ENCODE measurements at places on chromosomes 1 and 21.

DNA sequence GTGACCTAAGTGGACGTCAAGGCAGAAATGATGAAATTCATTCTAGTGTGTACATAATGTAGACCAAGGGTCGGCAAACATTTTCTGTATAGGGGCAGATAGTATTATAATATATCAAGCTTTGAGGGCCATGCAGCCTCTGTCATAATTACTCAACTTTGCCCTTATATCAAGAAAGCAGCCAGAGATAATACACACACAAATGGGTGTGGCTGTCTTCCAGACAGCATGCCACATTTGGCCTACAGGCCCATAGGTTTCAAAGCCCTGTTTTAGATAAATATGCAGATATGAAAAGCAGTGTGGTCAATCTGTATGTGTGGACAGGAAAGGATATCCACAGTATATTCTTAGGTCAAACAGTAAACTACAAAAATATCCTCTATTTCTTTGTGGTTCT lies 320.1 kb upstream of the FMN2 start:
- no peak for DNase-seq

GRCh38 chr1:168453056-168453455 lies 90.7 kb downstream of the XCL2 start:
- no peak for DNase-seq

- DNase-seq, result no peak
These were observed 514.2 kb upstream of the ZP4 start for GRCh38 chr1:238404921-238405320.

DNA sequence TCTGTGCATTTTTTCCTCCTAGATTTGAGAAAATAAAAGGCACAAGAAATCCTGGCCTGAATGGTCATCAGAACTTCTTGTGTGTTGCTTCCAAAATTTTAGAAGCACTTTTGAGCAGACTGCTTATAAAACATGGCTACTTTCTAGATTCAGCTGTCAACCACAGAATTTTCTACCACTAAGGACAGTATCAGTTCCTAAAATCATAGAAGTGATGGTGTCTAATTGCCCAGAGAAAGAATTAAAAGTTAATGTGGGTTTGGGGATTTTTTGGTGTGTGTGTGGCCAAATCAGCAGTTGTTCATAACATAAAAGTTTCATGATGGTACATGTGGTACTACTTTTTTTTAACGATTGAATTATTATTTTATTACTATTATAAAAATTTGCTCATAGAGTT lies 171.4 kb upstream of the SNX7 start:
- DNase-seq, result no peak

DNA sequence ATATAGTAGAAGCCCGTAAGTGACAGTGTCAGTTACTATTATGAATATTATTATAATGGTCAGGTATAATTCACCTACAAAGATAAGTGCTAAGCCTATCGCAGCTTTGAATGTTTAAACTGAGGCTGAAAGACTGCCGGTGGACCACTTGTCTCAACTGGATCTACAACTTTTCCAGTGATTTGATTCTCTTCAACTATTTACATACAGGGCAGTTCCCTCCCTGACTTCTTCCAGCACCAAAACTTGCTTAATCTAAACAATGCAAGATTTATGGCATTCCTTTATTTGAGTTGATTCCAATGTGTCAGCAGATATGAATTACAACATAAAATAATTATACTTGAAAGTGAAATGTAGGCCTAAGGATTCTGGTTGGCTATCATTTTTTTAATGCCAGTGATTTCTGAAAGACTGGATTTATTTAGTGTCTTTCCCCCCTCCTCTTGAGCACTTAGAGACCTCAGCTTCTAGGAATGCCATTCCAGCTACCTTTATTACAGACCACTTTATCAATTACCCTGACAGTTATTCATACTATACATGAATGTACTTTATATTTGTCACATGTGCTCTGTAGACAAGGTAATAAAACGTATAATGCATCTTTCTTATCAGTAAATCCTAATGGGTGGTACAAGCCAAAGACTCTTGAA lies 153.3 kb upstream of the C8B start:
- DNase-seq, result no peak

DNA sequence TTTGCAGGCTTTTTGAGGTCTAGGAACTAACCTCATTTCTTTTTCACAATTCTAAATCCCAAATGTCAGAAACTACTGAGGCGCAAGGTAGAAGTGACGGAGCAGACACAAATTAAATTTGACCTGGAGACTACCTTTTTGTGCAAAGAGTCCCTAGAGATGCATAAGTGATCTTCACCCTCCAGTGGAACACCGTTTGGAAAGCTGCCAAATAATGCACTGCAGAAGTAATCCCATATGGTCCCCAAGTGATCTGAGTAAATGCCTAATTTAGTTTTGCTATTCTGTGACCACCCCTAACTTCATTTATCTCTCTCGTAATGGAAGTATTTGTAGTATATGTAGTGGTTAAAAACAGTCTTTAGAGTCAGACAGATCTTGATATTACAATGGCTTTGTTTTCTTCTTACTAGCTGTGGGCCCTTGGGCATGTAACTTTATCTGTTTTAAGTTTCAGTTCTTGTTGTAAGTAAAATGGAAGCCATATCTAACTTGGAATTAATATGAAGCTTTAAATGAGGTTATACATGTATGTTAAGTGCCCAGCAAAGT lies 70.4 kb upstream of the IPO9 start:
- DNase-seq, result peak; percentile 48

DNA sequence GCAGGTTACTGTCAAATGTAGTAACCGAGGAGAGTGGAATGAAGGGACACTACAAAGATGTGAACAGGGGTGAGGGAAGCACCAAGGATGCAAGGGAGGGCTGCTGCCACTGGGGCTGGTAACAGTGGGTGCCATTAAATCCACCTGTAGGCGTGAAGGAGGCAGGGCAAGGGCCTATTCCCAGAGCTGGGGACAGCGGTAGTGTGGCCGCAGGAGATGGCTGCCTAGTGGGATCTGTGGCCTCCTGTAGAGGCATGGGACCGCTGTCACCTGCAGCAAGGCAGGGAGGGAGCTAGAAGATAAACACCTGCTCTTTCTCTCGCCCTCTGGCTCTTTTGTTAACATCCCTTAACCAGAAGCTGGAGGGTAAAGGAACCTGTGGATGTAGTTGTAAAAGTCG lies 80.5 kb upstream of the CNIH3 start:
- DNase-seq, result no peak

GRCh38 chr1:3137111-3138100 lies 68.4 kb downstream of the PRDM16 start:
- DNase-seq, result no peak

GRCh38 chr1:61240878-61241277 lies 158.5 kb downstream of the NFIA start:
- no peak for DNase-seq

- no peak for DNase-seq
These were observed 7.0 kb upstream of the PSEN2 start for GRCh38 chr1:226863446-226863845.

- no peak for DNase-seq
These were observed 23.1 kb downstream of the UBE2G2 start for GRCh38 chr21:44778499-44778911.

GRCh38 chr1:65066766-65067490 lies 81.1 kb upstream of the AK4 start:
- no peak for DNase-seq

DNA sequence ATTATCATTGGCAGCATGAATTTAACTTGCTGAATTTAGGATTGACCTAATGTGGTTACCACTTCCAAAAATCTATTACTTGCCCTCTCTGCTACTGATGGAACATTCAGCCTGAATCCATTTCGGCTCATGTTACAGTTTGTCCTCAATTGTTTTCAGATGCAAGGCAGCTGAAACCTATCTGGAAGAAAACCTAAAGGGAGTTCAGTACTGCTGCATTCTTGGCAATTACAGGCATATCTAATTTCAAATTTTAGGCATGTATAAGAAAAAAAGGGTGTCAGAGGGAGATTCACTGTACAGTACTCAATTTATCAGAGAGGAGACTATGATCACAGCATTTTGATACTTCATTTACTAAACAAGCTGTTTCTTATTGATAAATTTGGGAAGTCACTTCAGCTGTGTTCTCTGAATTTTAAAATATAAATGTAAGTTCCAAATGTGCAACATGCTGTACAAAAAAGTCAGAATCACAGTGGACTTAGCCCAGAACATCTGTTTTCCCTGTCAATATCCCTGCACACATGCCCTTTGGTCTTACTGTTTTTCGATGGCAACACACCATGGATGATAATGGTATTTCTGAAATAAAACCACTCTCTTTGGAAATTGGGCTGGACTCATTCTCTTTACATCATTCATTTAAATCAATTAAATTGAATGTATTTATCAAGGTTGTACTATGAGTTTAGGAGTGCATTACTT lies 651.6 kb upstream of the ADGRL4 start:
- no peak for DNase-seq

DNA sequence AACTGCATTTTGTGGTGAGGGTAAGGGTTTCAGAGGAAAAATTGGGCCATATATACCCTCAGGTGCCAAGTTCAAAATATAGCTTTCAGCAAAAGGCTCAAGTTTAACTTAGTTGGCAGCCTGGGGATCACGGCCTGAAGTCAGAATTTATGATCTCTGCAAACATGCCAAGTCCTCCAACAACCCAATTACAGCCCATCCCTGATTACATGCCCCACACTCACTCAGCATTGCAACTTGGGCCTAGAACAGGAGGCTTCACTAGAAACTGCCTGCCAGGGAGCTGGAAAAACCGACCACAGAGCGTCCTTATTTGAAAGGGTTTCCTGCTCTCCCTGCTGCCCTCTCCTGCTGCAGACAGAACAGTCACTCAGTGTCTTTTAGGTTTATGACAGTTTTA lies 12.4 kb downstream of the FYB2 start:
- no peak for DNase-seq

GRCh38 chr1:240093120-240093961 lies 1.7 kb downstream of the FMN2 start:
- no peak for DNase-seq

DNA sequence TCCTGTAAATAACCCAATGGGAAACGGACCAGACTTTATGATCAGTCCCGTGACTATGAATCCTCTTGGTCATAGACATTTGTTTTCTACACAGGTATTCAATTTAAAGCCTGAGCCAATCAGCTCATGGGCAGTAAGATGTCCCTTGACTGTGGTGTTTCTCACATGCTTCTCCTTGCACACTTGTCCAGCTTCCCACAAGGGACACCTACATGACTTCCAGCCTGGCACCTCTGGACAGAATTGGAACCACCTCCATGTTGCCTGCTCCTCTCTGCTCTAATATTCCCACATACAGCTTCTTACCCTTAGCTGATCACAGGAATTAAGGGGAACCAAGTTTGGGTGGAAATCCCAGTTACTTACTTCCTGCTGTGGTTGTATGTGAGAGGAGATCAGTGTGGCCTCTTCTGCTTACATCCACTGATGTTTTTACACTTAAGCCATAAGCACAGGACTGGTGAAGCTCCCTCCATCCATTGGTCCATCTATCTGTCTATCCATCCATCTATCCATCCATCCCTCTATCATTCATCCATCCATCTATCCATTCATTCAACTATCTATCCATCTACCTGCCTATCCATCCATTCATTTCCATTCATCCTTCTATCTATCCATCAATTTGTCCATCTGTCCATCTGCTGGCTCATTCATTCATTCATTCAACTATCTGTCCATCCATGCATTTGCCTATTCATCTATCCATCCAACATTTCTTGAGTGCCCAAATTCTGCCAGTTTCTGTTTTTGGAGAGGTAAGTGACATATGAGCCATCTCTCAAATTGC lies 16.4 kb downstream of the RUNX1 start:
- DNase-seq, result no peak

GRCh38 chr1:217230412-217230811 lies 400.5 kb downstream of the GPATCH2 start:
- DNase-seq, result peak; percentile 34

GRCh38 chr1:167198518-167199133 lies 22.1 kb upstream of the POU2F1 start:
- DNase-seq, result peak; percentile 16

- no peak for DNase-seq
These were observed 219.7 kb downstream of the NFIA start for GRCh38 chr1:61301824-61302657.

- DNase-seq, result no peak
These were observed 16.9 kb downstream of the SLC35A3 start for GRCh38 chr1:99986656-99987225.

DNA sequence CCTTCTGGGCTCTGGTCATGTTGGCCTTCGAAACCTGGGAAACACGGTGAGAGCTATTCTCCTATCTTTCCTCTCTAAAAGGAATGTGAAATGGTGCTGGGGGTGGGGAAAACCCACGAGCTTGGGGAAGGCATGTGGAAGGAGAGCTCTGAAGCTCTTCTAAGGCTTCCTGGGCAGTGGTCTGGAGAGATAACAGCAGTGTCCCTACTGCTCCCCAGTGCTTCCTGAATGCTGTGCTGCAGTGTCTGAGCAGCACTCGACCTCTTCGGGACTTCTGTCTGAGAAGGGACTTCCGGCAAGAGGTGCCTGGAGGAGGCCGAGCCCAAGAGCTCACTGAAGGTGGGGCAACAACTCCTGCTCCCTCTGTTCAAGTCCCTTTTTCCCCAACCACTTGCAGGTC lies 2.8 kb downstream of the USP21 start:
- DNase-seq, result no peak

DNA sequence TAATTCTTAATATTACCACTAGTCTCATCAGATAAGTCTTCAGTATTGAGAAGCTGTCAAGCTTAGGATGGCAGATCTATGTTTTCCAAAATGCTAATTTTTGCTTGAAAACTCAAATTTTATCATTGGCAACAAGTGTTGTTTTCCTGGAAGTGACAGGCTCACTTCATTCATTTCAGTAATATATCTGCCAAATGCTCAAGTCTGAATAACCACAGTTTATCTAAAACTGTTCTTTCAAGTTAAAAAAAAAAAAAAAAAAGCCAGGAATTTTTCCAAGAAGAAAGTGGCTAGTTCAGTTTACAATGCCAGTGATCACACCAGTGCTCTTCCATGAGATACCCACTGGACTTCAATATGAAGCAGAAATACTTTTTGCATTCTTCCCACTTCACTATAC lies 20.6 kb downstream of the SMYD2 start:
- DNase-seq, result no peak

DNA sequence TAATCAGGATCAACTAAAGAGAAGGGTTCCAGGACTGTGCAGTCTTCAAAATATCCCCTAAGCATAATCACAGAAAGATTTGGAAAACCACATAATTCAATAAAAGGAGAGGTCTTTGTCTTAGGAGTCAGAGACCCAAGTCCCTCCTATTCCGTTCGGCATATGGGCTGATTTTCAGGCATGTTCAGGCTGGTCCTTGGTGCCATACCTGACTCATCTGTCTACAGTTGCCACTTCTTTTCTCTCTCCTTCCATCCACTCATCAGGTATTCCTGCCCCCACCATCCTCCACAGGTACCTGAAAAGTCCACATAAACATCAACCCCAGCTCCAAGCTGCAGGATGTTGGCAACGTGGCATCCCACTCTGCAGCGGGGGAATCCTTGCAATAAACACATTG lies 29.7 kb upstream of the RPL11 start:
- no peak for DNase-seq

GRCh38 chr1:169260478-169261151 lies 107.0 kb downstream of the NME7 start:
- no peak for DNase-seq

- DNase-seq, result no peak
These were observed 15.7 kb downstream of the PATJ start for GRCh38 chr1:61757950-61758349.
